ENCODE measurements at places on chromosomes 2 and 18.
A peak's percentile ranks its signal among the peaks of the same experiment; 100 is the strongest.

GRCh38 chr18:9001209-9001608 lies 101.3 kb upstream of the NDUFV2 start:
- no peak for DNase-seq

DNA sequence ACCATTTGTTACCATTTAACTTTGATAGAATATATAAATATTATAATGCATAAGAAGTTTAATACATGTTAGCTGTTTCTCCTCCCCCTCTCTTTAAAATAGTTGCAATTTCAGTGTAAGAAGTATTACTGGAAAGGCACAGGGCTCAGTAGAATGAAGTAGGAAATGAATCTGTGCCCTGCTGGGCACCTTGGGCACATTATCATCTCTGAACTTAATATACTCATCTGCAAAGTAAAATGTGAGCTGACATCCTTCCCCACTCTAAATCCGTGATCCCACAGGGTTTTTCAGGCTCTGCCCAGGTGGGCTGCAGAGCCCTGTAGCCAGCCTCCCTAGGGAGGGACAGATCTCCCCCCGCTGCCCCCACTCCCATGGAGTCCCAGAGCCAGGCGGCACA lies 56.8 kb downstream of the DPP4 start:
- DNase-seq: no peak

GRCh38 chr2:140363131-140363530 lies 1582.9 kb upstream of the NXPH2 start:
- no peak for DNase-seq

- DNase-seq: no peak
These were observed 56.7 kb upstream of the RPL31 start for GRCh38 chr2:100945433-100945740.

DNA sequence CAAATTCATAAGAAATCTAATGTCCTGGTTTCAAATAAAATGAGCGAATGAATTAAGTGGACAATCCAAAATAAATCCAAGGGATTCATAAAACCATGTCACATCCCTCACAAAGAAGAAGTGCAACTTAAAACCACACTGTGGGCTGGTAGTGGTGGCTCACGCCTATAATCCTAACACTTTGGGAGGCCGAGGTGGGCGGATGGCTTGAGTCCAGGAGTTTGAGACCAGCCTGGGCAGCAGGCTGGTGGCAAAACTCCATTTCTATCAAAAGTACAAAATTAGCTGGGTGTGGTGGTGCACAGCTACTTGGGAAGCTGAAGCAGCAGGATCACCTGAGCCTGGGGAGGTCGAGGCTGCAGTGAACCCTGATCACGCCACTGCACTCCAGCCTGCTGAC lies 25.4 kb downstream of the FAM98A start:
- no peak for DNase-seq

- no peak for DNase-seq
These were observed 111.4 kb downstream of the THADA start for GRCh38 chr2:43484323-43484930.

- DNase-seq: no peak
These were observed 135.9 kb downstream of the TPGS2 start for GRCh38 chr18:36692921-36693332.

GRCh38 chr18:48868468-48869466 lies 82.0 kb downstream of the SMAD7 start:
- DNase-seq: no peak

GRCh38 chr2:163395602-163396001 lies 340.2 kb downstream of the FIGN start:
- no peak for DNase-seq

GRCh38 chr2:10124538-10125045 lies 2.1 kb downstream of the RRM2 start:
- DNase-seq: no peak

DNA sequence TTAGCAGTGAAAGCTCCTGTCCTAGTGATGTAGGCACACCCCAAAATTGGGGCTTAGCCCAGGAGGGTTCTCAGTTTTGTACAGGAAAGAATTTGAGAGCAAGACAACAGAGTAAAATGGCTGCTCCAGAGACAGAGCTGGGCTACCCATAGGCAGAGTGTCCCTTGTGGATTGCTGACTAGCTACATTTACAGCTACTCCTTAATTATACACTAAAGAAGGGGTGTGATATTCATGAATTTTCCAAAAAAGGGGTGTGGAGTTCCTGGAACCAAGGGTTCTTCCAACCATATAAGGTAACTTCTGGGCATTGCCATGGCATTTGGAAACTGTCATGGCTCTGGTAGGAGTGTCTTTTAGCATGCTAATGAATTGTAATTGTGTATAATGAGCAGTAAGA lies 52.8 kb downstream of the MOGAT1 start:
- no peak for DNase-seq

DNA sequence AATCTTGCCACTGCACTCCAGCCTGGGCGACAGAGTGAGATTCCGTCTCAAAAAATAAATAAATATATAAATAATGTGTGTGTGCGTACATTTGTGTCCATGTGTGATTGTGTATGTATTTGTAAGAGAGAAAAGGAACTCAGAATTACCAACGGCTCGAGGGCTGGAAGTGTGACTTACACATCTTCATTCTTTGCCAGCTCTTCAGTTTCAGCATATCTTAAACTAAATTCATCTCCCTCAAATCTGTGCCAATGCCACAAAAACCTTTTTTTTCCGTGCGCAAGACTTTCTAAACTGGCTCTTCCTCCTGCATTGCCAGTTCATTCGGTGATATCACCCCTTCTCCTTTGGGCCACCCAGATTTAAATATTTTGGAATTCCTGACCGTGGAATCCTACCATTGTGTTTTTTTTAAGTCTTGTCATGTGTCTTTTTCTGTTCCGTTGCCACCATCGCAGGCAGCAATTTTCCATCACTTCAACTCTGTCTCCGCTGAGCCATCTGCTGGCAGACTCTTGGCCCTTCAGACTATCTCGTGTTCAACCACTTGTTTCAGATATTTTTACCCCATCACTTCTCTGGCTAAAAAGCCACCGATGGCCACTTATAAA lies 77.0 kb upstream of the ZNF532 start:
- no peak for DNase-seq

DNA sequence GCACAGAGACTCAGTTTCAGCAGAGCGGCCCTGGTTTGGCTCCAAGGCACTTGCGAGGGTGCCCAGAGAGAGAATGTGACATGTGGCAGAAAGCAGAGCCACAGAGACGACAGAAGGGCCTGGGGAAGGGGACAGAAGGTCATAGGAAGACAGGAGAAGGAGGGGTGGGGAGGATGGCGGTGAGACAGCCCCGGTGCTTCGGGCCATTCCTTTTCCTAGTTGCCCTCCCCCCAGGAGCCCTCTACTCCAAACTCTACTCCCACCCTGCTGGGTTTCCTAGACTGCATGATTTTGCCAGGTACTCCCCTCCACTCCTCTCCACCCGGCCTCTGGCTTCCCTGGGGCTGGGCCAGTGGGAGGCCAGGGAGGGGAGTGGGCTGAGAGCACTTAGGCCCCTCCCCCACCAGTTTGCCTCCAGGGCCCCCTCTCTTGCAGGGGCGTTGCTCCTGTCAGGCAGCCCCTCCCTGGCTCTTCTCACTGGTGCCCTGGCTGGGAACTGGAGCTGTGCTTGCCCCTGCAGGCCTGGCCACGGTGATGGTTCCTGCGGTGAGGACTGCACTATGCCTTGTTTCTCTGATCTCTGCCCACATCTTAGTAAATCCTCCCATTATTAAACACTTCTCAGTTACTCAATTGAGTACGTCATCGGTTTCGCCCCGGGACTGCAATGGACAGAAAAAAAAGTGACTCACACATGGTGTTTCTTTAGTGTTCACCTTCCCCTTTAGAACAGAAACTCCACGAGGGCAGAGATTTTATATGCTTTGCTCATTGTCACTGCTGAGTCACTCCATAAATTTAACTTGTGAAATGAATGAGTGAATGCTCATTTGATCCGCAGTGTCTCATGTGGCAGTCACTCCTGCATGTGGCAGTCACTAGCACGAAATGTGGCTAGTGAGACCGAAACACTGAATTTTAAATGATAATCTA lies 58.7 kb upstream of the SP3 start:
- DNase-seq: peak; percentile 78

- DNase-seq: no peak
These were observed 16.0 kb upstream of the MARCHF4 start for GRCh38 chr2:216388046-216388884.

DNA sequence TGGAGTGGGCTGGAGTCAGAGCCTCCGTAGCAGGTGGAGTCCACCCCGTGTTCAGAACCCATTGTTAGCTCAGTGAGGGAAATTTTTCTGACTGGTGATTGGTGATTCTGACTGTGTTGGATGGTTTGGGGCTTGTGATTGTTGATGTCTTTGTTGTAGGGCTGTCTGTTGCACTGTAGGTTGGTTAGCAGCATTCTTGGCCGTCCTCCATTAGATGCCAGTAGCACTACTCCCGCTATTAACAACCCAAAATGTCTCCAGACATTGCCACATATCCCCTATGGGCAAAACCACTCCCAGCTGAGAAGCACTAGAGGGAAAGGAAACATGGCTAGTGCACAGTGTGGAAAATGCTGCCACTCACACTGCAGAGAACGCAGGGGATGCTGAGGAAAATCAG lies 51.7 kb downstream of the ARMC9 start:
- no peak for DNase-seq

DNA sequence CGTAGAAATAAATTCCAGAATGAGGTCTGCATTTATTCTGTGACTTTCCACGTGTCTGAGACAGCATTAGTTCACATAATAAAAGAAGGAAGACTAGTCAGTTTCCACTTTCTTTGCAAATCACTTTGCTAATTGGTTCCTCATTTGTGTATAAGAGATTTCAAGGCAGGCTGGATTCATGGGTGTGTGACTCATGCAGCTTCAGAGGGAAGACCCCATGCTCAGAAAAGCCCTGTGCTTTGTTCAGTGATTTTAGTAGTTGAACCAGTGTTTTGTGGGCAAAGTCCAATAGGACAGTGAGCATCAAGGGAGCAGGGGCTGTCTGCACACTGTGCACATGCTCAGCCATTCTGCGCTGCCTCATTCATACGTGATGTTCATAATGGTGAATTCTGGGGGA lies 297.8 kb downstream of the DLGAP1 start:
- no peak for DNase-seq
